ENCODE measurements at places on chromosomes 16 and 17. TPM values are rescaled to one million over a fixed set of nuclear protein-coding genes. Genes with fewer than 3 reads are reported as not detected.

Gene CACNG3
- not detected for total RNA-seq

Gene KRT31
- total RNA-seq, result not detected

Gene SEPTIN12
- not detected for total RNA-seq

Gene TRPV2
- 62.5 TPM for total RNA-seq

Gene GIT1
- 24.1 TPM for total RNA-seq

Gene SERPINF2
- total RNA-seq, result under 0.01 TPM

Gene GRIN2A
- 2.1 TPM for total RNA-seq

Gene PABPN1L
- total RNA-seq, result not detected

Gene SOCS1
- total RNA-seq, result 3.9 TPM

Gene TOX3
- total RNA-seq, result not detected

All from uterine smooth muscle cell (primary cell).